Activated T-cell treated with anti-CD3 and anti-CD28 coated beads for 1 hour (primary cell): ENCODE measurements at places on chromosomes 7 and 10.

DNA sequence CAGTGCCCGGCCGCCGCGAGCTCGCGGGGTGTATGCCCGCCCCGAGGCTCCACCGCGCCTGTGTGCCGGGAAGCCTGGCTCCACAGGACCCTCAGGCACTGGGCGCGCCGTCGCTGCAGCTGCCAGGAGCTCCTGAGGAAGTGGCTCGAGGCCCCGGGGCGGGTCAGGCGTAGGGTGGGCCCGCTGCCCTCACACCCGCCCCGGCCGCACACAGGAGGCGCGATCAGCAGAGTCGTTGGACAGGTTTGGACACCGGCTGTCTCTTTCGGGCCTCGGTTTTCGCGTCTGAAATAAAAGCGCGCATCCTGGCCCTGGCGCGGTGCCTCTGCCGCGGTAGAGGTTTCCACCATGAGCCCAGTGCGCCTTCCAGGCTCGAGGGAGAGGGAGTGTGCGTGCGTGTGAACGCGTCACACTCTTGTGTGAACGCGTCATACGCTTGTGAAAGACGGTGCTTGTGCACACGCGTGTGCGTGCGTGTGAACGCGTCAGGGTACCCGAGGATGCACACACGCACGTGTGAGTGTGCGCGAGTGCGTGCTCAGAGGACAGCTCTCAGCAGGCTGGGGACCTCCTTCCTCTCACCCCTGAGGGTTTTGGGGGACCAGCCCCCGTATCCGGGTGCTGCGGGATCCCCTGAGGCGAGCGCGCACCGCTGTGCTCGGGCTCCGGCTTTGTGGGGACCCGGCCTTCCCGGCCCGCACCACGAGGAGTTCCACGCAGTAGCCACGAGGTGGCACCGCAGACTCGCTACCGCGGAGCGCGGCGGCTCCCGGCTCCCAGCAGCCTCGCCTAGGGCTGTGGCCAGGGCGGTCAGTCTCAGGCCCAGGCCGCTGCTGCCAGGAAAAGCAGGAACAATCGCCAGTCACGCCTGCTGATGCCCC lies 83.8 kb downstream of the BMS1 start:
- peak; percentile 29 for DNase-seq

- DNase-seq: no peak
Measured at GRCh38 chr10:734481-734880, 45.0 kb upstream of the DIP2C start.

- no peak for DNase-seq
Measured at GRCh38 chr10:108566316-108567107, 1356.8 kb downstream of the XPNPEP1 start.

DNA sequence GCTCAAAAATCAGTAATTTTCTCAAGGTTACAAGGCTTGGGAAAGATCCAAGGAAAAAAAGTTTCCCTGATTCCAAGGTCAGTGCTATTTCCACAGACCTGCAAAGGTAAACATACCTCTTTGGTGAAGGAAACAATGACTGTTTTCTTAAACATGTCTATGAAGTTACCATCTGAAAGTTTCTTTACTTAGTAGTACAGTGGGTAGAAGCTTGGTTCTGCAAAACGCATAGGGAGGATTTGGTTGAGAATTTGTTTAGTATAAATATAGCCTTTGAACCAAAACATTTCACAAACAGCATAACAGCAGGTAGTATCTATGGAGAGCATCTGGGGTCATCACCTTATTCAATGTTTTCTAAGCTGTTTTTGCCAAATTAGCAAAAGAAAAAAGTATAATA lies 169.6 kb downstream of the CCSER2 start:
- DNase-seq: no peak

GRCh38 chr7:142940966-142941535 lies 1.8 kb downstream of the LLCFC1 start:
- no peak for DNase-seq

- DNase-seq: no peak
Measured at GRCh38 chr10:85623758-85624157, 742.8 kb downstream of the GRID1 start.

GRCh38 chr7:157177333-157177982 lies 38.7 kb downstream of the UBE3C start:
- no peak for DNase-seq

- no peak for DNase-seq
Measured at GRCh38 chr7:117445206-117445605, 17.9 kb upstream of the ASZ1 start.

- DNase-seq: no peak
Measured at GRCh38 chr7:30974605-30975255, 11.0 kb downstream of the GHRHR start.

DNA sequence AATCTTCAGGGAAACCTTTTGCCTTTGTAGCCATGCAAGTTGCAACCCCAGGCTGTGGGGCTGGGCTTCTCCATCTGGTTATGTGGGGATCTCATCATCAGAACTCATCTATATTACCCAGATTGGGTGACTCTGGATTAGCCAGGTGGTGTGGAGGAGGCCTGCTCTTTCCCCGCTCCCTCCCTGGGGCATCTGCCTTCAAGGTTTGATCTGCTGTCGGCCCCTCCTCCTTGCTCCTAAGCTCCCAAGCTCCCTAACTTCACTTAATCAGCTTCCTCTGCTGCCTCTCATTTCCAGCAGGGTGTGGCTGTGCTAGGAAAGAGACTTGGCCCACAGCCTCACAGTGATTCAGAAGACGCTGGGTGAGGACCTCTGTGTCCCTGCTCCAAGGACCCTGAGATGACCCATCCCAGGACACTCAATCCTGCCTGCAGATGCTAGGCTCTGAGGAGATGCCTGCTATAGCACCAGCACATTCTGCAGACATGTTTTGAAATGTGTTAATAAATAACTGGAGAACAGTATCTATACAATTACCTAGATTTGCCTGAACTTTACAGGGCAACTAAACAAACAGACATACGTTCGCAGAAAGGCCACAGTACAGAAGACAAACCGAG lies 392.1 kb upstream of the PODXL start:
- no peak for DNase-seq

DNA sequence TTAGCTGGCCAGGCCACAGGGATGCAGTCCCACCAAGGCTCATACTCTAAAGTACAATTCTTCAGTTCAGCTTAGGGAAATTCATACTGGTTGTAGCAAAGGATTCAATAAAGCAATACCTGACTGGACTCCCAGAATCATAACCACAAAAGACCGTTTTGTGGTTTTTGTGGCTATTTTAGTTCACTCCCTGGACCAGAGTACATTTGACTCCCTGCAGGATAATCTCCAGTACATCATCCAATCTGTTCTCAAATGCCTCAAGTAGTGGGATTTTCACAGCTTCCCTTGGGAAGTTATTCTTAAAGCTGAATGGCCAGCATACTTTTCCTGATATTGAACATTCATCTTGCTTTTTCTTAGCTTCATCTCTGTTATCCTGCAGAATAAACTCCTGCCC lies 29.3 kb upstream of the YAE1 start:
- DNase-seq: no peak

- no peak for DNase-seq
Measured at GRCh38 chr10:81733542-81733941, 141.5 kb upstream of the NRG3 start.

DNA sequence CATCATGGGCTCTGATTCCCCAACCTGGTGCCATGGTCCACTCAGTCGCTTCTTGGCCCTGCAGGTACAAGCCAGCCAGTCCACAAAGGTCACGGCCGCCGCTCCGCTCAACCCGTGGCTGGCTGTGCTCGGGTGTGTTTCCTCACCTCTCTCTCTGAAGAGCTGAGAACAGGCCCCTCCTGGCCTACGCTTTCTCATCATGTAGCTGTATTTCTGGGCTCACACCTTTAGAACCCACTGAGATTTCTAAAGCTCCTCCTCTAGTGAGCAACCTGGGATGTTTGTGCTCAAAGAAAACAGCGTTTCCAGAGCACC lies 30.2 kb downstream of the PTPRN2 start:
- no peak for DNase-seq

DNA sequence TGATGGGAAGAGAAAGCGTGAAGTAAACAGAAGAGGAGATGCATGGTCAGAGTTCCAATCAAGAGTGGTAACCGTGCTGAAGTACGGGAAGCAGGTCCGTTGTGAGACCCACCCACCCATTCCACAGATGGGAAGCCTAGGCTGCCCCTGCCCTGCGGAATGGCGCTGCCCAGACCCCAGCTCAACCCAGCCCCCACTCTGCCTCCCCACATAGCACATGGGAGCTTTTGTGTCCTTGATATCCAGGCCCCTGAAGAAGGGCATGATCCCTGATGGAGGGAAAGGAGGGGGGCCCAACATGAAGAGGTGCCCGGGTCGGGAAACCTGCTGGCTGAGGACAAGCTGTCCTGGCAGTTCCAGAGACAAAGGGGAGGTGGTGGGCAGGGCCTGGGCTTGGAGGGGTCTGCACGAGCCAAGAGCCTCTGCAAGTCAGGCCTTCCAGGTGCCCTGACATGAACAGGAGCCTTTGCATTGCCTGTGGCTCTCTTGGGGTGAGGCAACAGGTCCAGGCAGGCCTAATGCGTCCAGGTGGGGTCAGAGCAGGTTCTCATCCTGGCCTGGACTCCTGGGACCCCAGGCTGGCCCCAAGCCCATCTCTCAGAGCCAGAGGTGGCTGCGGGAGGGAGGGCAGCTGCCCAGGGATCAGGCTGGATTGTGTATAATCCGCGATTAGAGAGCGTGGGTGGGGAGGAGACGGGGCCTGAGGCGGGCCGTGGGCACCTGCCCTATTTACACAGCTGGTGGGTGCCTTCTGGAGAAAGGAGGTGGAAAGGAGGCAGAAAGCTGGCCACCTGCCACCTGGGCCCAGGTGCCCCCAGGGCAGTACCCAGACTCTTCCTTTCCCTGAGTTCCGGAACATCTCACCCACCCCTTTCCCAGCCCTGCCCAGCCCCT lies 23.5 kb downstream of the YKT6 start:
- no peak for DNase-seq

- DNase-seq: no peak
Measured at GRCh38 chr10:84314275-84314674, 14.1 kb upstream of the CCSER2 start.

GRCh38 chr10:100612601-100613595 lies 77.2 kb downstream of the HIF1AN start:
- DNase-seq: no peak

- DNase-seq: no peak
Measured at GRCh38 chr10:91104193-91105041, 116.0 kb upstream of the PCGF5 start.

GRCh38 chr7:26166684-26167266 lies 14.8 kb downstream of the NFE2L3 start:
- no peak for DNase-seq

DNA sequence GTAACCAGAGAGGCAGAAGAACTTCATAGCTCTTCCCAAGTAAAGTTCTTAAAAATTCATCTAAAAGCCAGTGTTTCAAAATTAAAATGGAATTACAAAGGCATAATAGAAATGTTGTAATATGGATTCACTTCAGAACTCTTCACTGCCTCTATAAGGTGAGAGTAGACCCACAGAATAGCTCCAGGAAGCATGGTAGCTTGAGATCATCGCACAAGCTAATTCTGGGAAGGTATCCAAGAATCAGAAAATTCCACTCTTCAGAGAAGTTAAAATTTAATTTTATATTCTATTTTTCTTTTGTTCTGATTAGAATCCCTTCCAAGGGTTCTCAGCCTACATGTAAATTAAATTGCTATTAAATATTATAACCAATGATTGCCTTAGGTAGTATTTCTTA lies 1.5 kb upstream of the DHX32 start:
- no peak for DNase-seq

- DNase-seq: no peak
Measured at GRCh38 chr10:49280001-49280408, 19.0 kb upstream of the C10orf71 start.

GRCh38 chr7:111820121-111820520 lies 257.8 kb upstream of the IMMP2L start:
- DNase-seq: no peak

DNA sequence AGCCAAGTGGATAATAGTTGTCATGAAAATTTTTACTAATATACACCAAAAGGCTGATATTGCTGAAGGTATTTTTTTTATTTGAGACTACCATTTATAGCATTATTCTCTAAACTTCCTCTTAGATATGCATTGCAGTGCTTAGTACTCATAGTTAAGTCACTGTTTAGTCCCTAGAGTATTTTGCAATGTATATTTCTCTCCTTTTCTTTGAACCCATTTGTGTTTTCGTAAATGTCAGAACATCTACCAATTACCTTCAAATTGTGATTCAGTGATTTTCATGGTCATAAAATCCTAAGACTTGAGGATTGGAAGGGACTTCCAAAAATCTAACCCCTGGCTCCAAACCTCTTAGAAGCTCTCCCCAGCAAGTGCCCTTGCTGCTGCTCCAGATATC lies 21.5 kb upstream of the CYP26C1 start:
- DNase-seq: no peak

GRCh38 chr10:106540645-106541044 lies 623.9 kb downstream of the SORCS1 start:
- no peak for DNase-seq

- DNase-seq: peak; percentile 51
Measured at GRCh38 chr10:78657163-78657861, 411.5 kb upstream of the ZMIZ1 start.

DNA sequence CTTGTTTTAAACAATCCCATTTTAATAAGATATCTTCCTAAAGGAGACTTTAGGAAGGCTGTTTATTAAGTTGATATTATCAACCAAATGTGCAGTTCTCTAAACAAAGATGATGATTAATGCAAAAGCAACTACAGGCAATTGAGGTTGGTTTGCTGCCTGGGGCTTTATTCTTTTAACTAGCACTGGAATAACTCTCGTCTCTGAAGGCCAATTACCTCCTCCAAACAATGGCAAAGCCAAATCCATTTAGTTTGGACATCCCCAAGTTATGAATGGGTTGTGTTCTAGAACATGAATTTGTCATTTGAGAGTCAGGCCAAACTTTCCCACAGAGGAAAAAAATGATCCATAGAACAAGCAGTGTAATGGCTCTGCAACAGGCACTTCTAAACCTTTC lies 114.1 kb downstream of the SLC16A9 start:
- DNase-seq: no peak

DNA sequence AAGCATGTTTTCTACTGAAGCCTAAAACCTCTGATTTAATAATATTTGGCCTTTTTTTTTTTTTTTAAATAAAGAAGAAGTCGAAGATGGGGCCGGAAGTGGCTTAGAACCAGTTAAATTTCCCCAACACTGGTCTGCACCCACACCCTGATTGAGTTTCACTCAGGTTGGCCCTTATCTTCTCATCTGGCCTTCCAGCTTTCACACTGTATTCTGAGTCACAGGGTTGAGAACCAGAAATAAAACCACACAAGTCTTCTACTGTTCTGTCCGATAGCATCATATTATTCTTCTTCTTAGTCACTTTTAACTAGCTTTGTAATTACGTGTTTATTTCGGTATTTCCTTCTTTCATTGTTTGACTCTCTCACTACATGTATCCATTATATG lies 9.9 kb downstream of the ZNF365 start:
- peak; percentile 15 for DNase-seq

- no peak for DNase-seq
Measured at GRCh38 chr10:69387500-69387899, 29.2 kb downstream of the TACR2 start.
